ENCODE measurements at places on chromosomes 7 and 10. TPM values are rescaled to one million over a fixed set of nuclear protein-coding genes. Genes with fewer than 3 reads are reported as not detected.

The MSMB gene
- total RNA-seq: not detected

- DNase-seq: no peak
These were observed 26.1 kb downstream of the ZFAND4 start for GRCh38 chr10:45646384-45647050.

The FAM180A gene
- not detected for total RNA-seq

DNA sequence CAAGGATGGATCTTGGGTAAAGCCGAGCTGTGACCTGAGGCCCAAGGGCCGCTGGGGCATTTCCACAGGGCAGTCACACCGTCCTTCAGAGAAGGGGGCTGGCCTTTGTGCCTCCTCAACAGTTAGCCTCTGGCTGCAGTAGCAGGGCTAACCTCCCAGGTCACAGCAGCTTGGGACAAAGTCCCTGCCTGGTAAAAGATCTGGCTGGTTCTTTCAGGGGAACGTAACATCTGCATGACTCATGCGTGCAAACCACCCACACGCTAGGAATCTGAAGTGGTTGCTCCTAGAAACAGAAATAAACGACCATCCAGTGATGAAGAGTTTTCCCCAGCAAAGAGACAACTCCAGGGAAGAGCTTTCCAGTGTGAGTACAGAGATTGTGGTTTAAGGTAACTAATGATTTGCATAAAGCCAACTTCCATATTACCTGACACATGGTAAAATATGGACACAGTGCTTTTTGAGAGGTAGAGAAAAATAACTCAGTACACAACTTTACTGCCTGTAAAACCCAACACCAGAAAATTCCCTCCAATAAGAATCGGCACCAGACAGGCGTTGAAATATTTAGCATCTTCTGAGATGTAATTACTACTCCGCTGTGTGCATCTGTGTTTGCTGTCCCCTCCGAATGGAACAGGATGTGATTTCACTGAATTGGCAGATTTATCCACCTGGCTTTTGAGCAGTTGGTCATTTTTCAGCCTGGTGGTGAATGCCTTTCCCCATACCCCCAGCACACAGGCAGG is 84.9 kb upstream of the ADRB1 start:
- DNase-seq: peak; percentile 84

GRCh38 chr7:41085244-41085643 is 617.6 kb downstream of the INHBA start:
- peak; percentile 4 for DNase-seq

DNA sequence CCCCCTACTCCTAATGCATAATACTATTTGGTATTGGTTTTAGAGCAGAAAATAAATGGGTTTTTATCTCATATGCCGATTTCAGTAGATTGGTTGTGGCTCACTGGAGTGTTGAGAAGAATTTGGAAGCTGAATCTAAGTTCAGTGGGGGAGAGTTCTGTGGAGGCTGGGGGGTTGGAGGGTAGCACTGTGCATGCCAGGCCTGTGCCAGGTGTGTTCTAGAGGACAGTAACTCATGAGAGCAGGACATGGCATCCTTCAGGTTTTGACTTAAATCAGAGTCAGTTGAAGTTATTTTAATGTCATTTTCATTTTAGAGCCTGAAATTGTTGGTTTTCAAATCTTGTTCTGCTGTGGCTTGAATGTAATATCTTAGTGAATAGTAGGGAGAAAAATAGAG is 79.5 kb downstream of the EEPD1 start:
- no peak for DNase-seq

All from lung microvascular endothelial cell (primary cell).